ENCODE measurements at places on chromosomes 3 and 15.

DNA sequence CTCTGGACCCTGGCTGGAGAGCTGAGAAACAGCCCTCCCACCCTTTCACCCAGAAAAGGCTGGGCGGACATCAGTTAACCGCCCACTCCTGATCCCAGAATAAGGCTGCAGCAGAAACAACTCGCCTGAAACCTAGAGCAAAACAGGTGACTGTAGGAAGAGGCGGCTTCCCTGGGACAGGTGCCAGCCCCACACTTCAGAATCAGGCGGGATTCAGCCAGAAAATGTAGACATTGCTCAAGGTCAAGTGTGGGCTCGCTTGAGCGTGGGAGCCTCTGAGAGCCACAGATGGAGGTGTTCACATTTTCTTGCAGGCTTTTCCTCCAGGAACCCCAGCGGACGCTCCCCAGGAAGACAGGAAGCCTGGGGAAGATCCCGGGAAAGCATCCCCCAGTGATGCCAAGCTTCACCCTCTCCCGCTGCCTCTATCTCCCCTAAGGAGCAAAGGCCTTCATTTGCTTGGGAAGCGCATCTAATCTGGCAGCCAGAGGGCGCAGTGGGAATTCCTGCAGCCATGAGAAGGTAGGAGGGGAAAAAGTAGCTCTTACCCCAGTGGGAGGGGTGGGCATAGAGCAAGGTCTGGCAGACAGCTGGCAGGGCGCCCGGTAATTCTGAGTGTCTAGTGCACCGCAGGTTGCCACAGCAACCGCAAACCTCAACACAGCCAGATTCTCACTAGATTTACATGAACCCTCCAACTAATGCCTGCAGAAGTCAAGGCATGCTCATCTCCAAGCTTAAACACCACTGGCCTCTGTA lies 77.7 kb downstream of the OCA2 start:
- peak; percentile 51 for DNase-seq

DNA sequence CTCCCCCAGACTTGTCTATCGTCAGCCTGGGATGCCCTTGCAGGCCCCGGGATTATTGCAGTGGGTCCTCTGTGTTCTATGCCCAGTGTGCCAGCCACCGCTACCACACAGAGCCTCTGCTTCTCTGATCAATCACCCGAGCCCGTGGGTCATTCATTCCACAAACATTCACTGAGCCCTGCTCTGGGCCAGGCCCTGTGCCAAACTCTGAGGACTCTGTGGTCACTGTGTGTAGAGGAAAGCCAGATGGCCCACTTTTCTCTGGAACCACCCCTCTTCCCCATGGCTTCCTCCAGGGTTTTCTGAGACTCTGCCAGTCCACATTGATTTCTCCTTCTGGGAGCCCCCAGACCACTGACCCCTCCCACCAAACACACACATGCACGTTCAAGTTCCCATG lies 55.5 kb downstream of the BSN start:
- DNase-seq = no peak

DNA sequence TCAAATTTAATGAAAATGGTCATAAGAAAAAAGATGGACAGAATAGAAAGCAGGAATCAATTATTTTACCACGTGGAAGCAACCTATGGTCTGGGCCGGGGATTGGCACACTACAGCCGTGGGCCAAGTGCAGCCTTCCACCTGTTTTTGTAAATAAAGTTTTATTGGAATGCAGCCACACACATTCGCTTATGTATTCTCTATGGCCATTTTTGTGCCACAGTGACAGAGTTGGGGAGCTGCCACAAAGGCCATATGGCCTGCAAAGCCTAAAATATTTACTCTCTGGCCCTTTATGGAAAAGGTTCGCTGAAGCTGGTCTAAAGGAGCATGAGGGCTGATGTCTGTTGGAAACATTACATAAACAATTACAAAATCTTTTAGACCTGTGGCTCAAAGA lies 144.8 kb downstream of the TMCO5A start:
- DNase-seq = no peak

- DNase-seq = no peak
Observed at GRCh38 chr3:178397836-178398235, 138.4 kb upstream of the KCNMB2 start.

DNA sequence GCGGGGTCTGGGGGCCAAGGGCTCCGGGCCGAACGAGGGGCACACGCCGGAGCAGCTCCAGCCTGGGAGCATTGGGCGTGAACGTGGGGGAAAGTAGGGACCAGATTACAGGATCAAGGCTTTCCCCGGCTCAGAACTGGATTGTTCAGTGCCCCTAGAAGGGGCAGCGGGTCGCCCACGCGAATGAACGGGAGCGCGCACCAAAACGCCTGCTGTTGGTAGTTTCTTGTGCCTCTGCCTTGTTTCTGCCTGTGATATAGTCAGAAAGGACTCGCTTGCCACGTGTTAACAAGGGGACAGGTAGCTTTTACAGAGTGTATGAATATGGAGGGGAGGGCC lies 1.1 kb downstream of the CASR start:
- DNase-seq = peak; percentile 24

DNA sequence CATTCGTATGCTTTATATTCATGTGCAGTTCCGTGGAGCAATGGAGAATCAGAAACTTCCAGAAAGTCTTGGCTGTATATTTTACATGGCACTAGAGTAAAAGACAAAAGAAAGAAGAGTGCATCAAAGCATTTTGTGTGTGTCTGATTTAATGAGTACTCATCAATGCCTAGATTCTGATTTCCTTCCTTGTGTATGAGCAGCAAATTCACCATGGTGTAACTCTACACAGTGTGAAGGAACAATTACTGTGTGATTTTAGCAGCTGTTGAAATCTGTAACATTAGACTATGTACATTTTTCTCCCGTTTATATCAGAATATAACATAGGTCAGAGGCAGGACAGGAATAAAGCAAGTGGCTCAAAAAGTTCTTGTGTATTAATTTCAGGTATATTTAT lies 102.0 kb upstream of the TSC22D2 start:
- no peak for DNase-seq

- no peak for DNase-seq
Observed at GRCh38 chr3:107217172-107217571, 160.1 kb upstream of the CCDC54 start.

DNA sequence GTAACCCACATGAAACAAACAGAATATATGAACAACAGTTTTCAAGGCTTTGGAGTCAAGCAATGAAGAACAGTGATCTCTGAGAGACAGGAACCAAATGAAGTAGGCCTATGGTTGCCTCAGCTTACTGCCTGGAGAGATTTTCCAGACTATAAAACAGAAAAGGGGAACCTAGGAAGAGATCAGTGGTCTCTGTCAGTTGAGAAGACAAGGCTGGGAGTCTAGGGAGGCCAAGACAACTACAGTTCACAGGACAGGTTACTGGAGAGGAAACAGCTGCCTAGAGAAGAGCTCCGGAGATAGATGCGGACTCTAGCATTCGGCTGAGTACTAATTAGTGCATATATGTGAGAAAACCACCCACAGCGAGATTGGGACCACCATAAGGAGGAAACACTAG lies 87.7 kb downstream of the PLCH1 start:
- DNase-seq = no peak

DNA sequence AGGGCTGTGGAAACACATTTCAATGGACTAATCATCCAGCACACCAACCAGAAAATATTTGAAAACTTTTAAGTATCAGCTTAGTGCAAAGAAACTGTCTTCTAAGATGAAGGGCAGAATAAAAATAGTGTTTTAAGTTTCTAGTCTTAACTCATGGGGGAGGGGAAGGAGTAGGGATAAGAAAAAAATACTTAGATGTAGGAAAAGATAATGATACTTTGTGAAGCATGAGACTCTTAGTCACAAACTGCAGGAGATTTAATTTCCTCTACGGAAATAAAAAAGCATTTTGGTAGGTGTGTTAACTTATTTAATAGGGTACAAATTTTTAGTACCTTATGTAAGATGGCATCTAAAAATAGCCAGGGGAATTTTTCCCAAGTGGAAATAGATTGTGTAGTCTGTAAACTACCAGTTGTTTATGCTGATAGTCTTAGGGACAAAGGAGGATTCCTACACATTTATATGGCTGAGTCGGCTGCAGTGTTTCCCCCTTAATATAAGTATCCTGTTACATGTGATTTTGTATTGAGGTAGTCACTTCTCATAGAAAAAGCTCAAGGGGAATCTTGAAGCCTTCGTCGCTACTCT lies 78.2 kb upstream of the GBE1 start:
- no peak for DNase-seq

DNA sequence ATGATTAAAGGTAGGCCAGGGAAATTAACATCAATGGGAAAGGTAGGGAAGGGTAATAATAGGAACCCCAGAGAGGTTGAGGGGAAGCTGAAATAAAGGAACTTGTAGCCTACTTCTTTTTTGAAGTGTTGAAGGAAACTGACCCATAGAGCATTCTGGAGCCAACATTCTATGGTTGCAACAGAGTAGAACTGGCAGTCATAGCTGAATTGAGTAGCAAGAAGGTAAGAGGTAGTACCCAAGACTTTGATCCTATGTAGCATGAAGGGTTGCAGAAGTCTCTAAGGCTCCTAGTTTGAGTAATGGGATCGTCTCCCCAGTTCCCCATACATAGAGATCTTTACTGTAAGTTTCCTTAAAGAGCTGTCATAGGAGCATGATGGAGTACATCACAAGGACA lies 7.4 kb upstream of the ZNF774 start:
- DNase-seq = no peak

DNA sequence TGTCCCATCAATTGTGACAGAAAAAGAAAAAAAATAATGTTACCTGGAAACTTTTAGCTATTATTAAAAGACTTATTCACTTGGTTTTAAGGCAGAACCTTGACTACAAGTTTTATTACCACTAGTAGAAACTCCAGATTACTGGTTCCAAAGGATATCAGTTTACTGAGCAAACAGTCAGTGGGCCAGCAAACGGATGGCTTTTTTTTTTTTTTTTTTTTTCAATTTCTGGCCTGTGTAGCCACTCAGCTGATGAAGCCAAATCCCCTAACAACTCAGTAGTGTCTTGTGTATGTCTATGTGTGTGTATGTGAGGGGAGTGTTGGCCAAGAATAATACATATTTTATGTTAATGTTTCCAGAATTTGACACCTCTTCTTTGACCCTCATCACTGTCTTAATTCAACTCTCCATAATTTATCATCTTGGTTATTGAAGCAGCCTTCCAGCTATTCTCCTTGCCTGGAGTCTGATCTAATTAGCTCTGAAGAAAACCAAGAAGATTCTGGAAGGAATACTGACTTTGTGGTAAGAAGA lies 724.9 kb downstream of the NSUN3 start:
- peak; percentile 5 for DNase-seq

DNA sequence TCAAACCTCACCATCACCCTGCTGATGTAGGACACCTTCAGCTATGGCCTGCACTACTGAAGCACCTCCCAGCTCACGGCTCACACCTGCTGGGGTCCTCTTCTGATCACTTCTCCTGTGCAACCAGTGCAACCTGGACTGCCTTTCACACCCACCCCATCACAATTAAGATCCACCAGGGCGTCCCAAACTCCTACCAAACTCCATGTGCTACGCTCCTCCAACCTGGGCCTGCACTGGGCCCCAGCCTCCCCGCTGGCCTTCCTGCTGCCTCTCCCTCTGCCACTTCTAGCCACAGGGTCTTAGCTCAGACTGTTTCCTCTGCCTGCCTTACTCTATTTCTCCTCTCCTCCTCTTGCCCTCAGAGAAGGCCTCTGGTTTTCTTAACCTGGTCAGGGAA lies 12.8 kb downstream of the MESD start:
- DNase-seq = no peak

GRCh38 chr15:74624020-74624602 lies 8.5 kb downstream of the CLK3 start:
- no peak for DNase-seq

GRCh38 chr3:4980229-4981203 lies 1.3 kb downstream of the BHLHE40 start:
- DNase-seq = peak; percentile 84

GRCh38 chr3:179666436-179667035 lies 13.7 kb downstream of the USP13 start:
- no peak for DNase-seq

DNA sequence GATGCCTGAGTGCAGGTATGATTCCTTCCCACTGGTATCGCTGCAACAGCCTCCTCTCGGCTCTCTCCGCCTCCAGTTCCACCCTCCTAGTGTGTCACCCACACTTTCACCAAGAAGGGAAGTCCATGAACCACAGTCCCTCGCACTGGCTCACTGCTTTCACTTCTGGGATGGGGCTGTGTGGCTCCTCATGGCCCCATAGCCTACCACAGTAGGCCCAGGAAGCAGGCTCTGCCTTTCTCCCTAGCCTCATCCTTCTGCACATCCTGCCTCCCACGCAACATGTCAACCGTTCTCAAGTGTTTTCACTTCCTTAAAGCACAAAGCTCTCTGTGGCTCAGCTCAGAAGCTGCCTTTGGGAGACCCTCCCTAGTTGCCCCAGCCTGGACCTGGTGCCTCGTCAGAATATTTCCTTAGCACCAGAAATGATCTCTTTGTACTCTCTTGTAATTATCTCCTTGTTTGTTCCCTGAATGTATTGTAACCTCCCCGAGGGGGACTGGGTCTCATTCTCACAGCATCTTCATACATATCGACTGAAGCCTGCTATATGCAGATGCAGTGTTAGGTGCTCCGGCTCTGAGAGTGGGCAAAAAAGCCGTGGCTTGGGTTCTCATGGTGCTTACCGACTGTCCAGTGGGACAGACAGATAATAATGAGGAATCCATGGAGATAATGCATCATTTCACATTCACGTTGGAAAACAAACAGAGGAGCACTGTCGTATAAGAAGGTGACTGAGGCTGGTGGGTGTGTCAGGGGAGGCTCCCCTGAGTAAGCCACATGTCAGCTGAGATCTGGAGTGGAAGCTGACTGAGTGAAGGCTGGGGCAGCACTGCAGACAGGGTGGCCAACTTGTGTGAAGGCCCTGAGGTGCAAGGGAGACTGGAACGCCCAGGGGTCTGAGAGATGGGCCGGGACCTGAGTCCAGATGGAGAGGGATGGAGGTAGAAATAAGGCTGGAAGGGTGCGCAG lies 107.1 kb downstream of the DGKG start:
- DNase-seq = no peak

DNA sequence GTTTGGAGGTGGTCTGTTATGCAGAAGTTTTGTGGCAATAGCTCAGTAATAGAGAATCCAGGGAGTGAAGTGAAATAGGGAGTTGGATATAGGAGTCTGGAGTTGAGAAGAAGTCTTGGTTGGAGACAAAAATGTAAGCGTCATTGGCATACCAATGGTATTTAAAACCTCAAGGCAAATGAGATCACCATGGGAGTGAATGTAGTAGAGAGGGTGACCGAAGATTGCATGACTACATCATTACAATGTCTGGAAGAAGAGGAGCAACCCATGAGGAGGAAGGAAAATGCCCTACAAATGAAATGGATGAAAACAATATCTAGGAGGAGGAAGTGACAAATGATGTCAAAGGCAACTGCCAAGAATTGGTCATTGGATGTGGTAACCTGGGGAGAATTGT lies 54.4 kb downstream of the CNTN4 start:
- no peak for DNase-seq

- peak; percentile 47 for DNase-seq
Observed at GRCh38 chr15:82571722-82572222, 31.5 kb upstream of the RPS17 start.

- DNase-seq = no peak
Observed at GRCh38 chr3:177944228-177944661, 592.0 kb upstream of the KCNMB2 start.

- DNase-seq = no peak
Observed at GRCh38 chr3:195201295-195201694, 69.7 kb downstream of the XXYLT1 start.

GRCh38 chr3:184258926-184259325 lies 2.4 kb downstream of the CAMK2N2 start:
- no peak for DNase-seq

Measured in right kidney (tissue), 9 donors.